NCI-H187 treated with DMSO at 0.1 percent for 48 hours (cell line): ENCODE measurements at places on chromosomes 3 and 15.

- no peak for DNase-seq
Measured at GRCh38 chr15:68834346-68834745, 13.7 kb upstream of the ANP32A start.

DNA sequence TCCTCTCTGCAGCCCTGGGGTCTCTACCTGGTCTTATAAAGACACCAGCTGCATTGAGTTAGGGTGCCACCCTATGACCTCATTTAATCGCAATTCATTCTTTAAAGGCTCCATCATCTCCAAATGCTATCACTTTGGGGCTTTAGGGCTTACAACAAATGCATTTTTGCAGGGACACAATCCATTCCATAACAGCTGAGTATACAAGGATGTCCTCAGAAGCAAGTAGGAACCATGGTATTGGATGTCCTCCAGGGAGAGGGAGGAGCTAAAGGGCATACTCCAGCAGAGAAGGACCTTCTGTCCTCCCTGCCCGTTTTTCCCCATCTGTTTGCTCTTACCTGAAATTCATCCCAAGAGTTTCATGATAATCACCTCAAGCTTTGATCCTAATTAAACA lies 30.3 kb downstream of the UMPS start:
- no peak for DNase-seq

DNA sequence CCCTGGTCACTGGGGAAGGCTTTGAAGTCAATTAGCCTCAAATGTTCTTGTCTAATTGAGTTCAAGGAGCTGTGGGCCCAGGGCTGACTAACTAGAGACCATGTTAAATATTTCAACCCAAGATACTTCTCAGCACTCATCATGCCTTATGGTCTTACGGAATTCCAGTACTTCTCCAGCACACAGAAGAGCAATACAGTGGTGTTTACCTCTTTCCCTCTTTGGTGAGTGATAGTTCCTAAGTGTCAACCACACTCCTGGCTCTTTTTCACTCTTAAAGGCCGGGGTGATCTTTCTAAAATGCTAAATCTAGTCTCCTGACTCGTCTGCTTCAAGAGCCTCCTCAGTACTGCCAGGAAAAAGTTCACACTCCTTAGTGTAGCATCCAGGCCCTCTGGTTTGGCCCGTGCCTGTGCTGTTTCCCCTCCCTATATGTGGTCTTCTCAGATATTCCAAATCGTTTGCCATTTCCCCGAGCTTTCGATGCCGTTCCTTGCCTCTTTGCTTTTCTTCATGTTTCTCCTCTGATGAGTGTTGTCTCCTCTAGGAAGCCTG lies 4.7 kb downstream of the MYZAP start:
- DNase-seq, result no peak

GRCh38 chr3:174111776-174112175 lies 714.2 kb downstream of the NLGN1 start:
- no peak for DNase-seq

- DNase-seq, result no peak
Measured at GRCh38 chr3:168859143-168859542, 763.4 kb upstream of the GOLIM4 start.

- no peak for DNase-seq
Measured at GRCh38 chr3:4718179-4718736, 225.1 kb downstream of the ITPR1 start.

- no peak for DNase-seq
Measured at GRCh38 chr15:49987198-49987785, 131.7 kb downstream of the ATP8B4 start.

GRCh38 chr15:46386356-46386755 lies 751.5 kb downstream of the SQOR start:
- DNase-seq, result no peak
